ENCODE measurements at places on chromosomes 12 and 14.

DNA sequence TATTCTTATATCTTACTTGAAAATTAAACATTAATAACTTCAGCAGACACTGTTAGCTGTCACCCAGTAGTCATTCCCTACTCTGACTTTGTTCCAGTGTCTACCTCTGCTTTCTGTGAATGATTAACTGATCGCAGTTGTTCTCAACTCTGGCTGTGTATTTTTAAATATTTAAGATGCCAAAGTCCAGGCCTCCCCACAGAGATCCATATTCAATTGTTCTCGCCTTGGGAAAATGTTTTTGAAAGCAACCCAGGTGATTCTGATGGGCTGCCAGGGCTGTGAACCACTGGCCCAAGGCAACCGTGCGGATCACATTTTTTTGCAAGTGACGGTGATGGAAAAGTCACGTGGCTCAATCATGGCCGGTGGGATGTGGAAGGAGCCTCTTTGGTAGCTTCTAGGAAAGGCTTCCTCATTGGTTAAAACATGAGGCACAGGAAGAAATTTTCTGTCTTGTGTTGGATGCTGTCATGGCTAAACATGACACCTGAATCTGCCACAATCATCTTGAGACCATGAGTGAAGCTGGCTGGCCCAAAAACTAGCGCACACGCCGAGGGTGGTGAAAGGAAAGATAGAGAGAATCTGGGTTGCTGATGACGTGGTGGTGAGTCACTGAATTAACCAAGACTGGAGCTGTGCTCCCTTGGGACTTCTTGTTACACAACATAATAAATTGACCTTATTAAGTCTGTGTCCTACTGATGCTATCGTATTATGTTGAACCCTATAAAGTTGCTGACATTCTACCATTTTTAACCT is 37.2 kb downstream of the RDH12 start:
- DNase-seq: no peak

DNA sequence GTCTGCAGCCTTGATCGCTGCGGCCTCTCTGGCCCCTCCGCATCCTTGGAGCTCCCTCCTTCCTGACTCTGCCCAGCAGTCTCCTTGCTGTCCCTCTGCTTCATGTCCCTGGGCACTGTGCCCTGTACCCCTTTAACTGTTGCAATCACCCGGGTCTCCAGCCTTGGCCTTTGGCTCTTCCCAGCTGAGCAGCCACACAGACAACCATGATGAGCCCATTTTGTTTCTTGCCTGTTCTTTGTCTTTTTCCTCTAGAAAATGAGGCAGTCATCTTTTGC is 40.6 kb upstream of the MEG3 start:
- DNase-seq: no peak

- DNase-seq: no peak
These were observed 28.0 kb downstream of the PTPRB start for GRCh38 chr12:70609203-70609602.

DNA sequence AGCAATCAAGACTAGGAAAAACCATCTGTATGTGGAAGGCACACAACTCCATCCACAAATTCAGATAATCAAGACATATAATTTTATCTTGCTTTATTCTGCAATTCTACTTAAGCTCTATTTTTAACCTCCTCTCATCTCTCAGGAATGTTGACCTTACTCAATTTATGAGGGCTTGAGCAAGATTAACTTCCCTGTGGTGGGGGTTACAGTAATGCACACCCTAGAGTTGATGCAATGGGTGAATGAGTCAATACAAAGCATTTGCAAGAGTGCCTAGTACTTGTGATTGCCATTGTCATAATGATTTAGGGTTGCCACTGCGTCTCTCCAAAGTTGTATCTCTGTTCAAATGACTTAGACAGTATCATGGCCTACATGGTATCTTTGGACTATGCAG is 1598.4 kb upstream of the TMEM132C start:
- no peak for DNase-seq

GRCh38 chr12:101746196-101746595 is 6.9 kb upstream of the SYCP3 start:
- DNase-seq: no peak

DNA sequence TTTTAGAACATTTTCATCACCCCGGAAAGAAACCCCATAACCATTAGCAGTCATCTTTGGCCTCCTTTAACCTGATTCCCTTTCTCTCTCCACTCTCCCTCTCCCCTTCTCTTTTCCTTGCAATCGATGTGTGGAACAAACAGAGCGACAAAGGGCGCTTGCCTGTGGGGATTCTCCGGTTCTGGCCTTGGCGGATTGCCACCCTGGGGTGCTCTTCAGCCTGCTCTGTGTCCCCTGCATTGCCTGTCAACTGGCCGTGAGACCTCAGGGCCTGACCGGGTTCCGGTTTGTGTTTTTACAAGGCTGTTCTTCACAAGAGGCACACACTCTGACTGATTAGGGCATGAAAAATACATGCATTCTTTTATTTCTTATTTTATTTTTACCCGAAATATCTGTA is 27.8 kb downstream of the LRTM2 start:
- DNase-seq: no peak

DNA sequence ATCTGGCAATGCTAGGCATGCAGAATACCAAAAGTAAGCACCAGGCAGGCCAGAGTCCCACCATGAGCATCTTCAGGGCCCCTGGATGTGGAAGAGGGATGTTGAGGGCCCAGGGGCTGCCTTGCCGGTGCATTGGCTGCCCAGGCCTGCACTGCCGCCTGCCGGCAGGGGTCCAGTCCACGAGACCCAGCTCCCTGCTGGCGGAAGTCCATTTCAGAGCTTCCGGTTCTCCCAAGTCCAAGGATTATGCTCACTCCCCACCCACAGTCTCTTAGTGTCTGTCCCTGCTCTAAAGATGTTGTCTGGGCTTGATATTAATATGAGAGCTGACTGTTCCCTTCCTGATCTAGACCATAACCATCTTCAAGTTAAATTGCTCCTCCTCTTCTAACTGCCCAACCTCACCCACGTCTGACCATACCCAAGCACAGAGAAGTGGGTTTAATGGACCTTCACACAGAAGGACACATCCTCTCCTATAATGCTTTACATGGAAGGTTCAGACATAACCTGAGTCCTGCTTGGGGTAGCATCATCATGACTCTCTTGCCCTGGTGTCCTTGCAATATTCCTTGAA is 117.4 kb downstream of the DAD1 start:
- no peak for DNase-seq

GRCh38 chr12:77504466-77504865 is 326.2 kb upstream of the NAV3 start:
- no peak for DNase-seq

- no peak for DNase-seq
These were observed 1.4 kb downstream of the PCK2 start for GRCh38 chr14:24095271-24096068.

GRCh38 chr12:94725375-94726168 is 75.2 kb upstream of the TMCC3 start:
- DNase-seq: no peak

DNA sequence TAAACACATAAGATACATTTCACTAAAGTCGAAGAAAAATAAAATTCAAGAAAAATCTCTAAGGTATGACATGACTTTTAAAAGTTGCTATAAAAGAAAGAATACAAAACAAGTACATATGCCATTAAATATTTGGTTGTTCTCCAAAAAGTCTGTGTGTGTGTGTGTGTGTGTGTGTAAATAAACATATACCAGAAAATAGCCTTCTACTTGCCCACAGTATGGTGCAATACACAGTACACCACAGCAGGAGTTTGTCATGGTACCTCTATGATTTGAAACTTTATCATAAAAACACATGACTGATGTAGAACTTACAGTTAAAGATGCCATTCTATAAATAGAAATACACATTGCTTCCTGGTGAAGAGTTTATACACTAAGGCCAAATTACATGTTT is 692.7 kb upstream of the MGAT4C start:
- DNase-seq: no peak

GRCh38 chr12:131856366-131857097 is 28.3 kb downstream of the MMP17 start:
- no peak for DNase-seq

DNA sequence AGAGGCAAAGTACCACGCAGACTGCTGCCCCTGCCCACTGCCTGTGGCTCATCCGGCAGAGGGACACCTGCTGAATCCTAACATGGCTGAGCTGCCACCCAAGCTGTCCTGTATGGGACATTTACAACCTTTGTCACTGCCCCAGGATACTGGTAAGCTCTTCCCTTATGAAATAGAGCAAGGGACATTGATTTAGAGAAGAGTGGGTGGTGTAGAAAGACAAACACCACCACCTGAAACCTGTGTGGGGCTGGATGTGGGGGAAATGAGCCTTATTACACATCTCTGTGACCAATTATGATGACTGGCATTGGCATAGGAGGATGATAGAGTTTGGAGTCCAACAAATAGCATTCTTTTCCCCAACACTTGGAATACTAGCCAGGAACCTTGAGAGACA is 81.2 kb upstream of the GZMB start:
- DNase-seq: no peak

GRCh38 chr12:73076760-73077159 is 804.6 kb downstream of the TRHDE start:
- DNase-seq: no peak

GRCh38 chr14:49975799-49976198 is 82.9 kb downstream of the ARF6 start:
- DNase-seq: no peak
